HCT116 (cell line): ENCODE measurements at places on chromosomes 7 and 10. TPM values are rescaled to one million over a fixed set of nuclear protein-coding genes. Genes with fewer than 3 reads are reported as not detected.

GRCh38 chr10:75971402-75972211, 540.2 kb downstream of the LRMDA start:
- DNase-seq, result no peak

The EBLN1 gene
- total RNA-seq, result not detected

GRCh38 chr7:53383131-53383530, 347.7 kb downstream of the POM121L12 start:
- no peak for DNase-seq

- DNase-seq, result no peak
Measured at GRCh38 chr10:88228130-88228529, 355.0 kb downstream of the RNLS start.

The GPR158 gene
- total RNA-seq, result 2.9 TPM

The PRKAR1B gene
- total RNA-seq, result 14.1 TPM

GRCh38 chr10:14926722-14927416, 27.0 kb downstream of the DCLRE1C start:
- no peak for DNase-seq

DNA sequence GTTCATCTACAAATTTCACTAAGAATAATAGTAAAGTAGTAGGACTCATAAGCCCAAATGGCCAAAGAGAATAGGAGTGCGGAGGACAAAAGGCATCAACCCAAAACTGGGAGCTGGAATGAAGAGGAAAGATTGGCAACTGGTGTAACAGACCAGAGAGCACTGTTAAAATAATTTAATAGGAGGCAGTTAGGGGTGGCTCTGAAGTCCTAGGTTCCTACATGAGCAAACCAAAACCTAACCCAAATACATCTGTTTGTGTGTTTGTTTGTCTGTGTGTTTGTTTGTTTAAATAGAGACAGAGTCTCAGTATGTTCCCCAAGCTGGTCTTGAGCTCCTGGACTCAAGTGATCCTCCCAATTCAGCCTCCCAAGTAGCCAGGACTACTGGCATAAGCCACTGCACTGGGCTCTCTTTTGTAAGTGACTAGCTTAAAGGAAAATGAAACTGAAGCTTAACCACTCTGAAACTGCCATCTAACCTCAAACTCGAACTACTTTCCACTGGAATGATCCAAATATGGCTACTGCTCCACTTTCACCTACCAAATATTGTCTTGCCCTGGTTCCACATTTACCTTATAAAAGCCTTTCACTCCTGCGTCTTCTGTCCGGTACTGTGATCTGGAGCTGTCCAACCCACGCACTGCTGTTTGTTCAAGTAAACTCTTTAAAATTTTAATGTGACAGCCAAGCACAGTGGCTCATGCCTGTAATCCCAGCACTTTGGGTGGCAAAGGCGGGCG, 94.9 kb downstream of the AKR1D1 start:
- no peak for DNase-seq

DNA sequence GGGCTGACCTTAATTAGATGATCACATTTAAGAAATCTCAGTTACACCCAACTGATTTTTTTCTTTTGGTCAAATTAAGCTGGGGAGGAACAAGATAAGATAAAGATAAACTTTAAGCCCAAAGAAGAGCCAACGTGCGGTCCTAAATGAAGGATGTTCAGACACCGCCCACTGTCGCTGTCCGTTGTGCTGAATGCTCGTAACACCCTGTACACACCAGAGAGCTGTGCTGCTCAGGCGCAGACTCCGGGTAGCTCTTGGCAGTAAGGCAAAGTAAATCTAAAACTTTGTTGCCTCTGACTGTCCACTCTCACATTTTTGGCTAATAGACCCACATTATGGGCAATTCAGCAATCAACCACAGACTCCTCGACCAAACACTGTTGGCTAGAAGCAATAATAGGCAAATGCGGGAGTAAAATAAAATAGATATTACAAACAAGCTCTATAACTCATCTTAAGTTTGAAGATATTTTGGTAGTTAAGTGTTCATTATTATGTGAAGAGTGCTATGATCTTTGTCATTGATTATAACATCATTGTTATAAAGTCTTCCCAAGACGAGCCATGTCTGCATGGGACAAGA, 57.1 kb downstream of the PLPP4 start:
- no peak for DNase-seq

GRCh38 chr10:77478247-77478961, 159.2 kb downstream of the KCNMA1 start:
- DNase-seq, result no peak

DNA sequence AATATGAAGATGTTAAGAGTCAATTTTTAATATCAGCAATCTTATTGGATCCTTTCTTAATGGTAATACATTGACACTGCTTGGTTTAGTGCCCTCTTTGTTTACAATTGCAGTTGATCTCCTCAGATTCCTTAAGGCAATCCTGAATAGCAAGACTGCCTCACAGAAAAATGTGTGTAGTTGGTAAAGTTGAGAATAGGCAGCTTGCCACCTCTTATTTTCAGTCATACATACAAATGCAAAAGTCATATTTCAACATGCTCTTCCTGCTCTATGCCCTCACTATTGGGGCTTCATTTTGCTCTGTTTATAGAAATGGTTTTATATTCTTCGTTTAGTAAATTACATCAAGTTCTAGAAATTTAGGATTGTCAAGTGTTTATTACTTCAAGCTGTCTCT, 661.1 kb upstream of the ANKRD30A start:
- DNase-seq, result no peak

- DNase-seq, result no peak
Measured at GRCh38 chr10:22593026-22593425, 121.4 kb downstream of the PIP4K2A start.
